ENCODE measurements at places on chromosomes 12 and 14.

- peak; percentile 71 for DNase-seq
These were observed 620 bp upstream of the NID2 start for GRCh38 chr14:52069307-52070050.

- no peak for DNase-seq
These were observed 76.8 kb downstream of the HMGA2 start for GRCh38 chr12:65900912-65901672.

DNA sequence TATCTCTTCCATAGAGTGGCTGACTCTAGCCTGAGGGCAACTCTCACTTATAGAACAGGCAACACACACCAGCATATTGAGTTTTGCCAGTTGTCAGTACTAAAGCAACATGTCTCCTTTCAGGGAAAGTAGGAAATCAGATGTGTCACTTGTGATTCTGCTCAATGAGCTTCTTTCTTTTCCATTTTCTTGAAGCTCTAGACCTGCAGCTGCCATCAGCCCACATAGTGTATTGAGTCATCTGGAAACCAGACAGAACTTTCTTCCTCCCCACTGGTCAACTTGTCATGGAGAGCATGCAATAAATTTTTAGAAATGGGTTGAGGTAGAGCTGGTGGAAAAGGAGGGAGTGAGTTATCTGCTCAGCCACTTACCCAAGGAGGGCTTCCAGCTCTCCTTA lies 209.0 kb upstream of the PLEKHG7 start:
- DNase-seq = no peak

- no peak for DNase-seq
These were observed 325.5 kb downstream of the RAD51B start for GRCh38 chr14:68145036-68145435.

GRCh38 chr12:48001505-48002413 lies 2.5 kb downstream of the COL2A1 start:
- peak; percentile 79 for DNase-seq

DNA sequence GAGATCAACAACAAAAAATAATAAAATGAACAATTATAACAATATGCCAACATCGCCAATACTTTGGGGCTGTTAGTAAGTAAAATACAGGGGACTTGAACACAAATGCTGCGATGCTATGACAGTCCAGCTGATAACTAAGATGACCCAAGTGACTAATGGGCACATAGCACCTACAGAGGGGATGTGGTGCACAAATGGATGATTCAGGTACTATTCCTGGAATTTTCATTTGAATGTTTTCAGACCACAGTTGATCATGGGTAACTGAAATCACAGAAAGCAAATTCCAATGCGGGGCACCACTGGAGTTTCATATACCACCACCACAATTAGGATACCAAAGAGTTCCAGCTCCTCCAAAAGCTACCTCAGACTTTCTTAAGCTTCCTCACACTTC lies 82.9 kb downstream of the RCOR1 start:
- DNase-seq = no peak

DNA sequence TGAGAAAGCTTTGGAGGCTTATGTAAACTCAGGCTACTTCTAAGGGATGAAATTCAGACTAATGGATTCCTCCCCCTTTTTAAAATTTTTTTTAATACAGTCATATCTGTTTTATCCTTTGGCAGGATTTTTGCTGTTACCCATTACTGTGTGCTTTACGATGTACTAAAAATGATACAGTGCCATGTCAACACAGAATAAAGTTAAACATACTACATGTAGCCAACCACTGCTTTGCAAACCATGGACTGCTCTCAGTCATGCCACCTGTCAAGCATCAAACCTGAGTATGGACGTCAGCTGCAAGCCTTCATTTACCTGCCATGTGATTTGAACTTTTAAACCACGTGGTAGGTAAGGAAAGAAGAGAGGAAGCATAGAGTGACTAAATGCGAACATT lies 325.8 kb downstream of the FUT8 start:
- DNase-seq = no peak

DNA sequence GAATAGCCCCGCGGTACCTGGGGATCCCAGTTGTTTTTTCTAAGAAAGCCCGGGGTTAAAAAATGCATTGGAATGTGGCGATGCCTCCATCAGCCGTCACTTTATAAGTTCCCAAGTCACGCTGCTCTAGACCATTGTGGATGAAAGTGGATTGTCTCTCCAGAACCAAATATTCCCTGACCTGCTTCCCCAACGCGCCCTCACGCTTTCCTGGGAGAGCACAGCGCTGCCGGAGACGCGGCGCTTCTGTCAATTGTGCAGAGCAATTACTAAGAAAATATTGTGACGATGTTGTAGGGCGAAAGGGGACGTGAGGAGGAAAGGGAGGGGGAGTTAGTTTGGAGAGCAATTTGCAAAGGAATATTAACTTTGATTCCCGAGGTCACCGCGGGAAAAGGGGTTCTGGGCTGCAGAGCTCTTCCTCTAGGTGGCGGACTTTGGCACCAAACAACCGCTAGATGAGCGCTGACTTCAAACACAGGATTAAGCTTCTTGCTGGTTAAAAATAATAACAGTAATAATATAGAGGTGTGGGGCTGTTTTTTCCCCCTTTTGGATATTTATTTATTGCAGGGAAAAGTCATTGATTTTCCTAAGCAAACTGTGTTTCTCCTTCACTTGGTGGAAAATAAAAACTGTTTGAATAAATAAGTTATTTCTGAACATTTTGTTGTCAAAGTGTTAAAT lies 9.6 kb upstream of the FOXG1 start:
- DNase-seq = no peak

DNA sequence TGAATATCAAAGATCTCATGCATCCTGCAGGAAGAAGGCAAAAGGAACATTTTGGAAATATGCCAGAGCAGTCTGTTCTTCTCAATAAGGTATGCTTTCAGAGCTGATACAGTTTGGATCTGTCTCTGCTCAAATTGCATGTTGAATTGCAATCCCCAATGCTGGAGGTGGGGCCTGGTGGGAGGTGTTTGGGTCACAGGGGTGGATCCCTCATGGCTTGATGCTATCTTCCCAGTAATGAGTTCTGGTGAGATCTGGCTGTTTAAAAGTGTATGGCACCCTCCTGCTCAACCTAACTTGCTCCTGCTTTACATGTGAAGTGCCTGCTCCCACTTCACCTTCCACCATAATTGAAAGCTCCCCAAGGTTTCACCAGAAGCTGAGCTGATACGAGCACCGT lies 76.6 kb downstream of the RIN3 start:
- DNase-seq = no peak

DNA sequence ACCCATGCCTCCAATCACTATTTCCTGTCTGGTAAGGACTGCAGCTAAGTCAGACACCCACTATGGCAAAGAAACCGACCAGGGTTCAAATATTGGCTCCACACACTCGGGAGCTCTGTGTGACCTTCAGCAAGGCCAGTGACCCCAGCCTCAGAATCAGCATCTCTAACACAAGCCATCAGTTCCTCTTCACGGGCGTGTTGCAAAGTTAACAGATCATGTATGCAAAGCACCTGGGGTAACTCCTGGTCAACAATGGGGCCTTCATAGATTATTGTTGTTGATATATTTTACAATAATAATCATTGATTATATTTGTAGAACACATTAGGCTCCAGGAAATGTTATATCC lies 6.2 kb upstream of the FAM222A start:
- DNase-seq = no peak

DNA sequence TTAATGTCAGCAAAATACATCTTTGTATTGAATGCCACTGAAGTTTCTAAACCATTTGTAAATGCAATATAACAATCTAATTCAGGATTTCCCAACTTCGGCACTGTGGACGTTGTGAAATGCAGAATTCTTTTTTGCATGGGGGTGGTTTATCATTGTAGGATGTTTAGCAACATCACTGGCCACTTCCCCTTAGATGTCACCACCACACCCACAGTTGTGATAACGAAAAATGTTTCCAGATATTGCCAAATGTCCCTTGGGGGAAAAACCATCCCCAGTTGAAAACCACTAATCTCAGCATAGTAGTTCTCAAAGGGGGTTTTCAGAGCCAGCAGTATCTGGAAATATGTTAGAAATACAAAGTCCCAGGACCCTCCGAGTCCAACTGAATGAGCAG lies 203.3 kb downstream of the NAV3 start:
- no peak for DNase-seq

GRCh38 chr12:115049614-115050013 lies 365.6 kb upstream of the TBX3 start:
- no peak for DNase-seq

DNA sequence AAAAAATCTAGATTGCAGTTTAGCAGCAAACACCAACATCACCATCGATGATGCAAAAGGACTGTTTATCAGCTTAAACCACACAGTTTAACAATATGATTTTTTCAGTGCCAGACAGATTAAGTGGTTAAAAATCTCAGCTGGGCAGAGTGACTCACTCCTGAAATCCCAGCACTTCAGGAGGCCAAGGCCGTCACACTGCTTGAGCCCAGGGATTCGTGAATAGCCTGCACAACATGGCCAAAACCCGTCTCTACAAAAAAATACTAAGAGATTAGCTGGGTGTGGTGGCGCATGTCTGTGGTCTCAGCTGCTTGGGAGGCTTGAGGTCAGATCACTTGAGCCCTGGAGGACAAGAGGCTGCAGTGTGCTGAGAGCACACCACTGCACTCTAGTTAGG lies 8.9 kb downstream of the RSRC2 start:
- no peak for DNase-seq

DNA sequence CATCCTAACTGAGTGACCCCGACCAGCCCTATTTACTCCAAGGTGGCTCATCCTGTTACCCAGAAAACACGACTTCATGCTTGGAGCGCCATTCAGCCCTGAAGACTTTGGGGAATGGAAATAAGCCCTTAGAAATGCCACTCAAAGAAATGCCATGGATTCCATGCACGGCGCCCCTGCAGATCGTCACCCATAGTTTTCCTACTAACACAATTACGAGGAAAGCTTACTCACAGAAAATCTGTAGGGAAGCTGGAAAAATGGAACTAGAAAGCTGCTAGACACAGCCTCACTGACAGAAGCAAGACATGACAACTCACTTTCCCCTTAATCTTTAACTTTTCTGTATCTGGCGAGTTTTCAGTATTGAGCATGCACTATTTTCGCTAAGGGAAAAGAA lies 19.5 kb downstream of the NUAK1 start:
- no peak for DNase-seq

- DNase-seq = no peak
These were observed 158.0 kb upstream of the ALG10B start for GRCh38 chr12:38158428-38159091.

- no peak for DNase-seq
These were observed 76.9 kb downstream of the ATF7IP start for GRCh38 chr12:14442221-14442881.

DNA sequence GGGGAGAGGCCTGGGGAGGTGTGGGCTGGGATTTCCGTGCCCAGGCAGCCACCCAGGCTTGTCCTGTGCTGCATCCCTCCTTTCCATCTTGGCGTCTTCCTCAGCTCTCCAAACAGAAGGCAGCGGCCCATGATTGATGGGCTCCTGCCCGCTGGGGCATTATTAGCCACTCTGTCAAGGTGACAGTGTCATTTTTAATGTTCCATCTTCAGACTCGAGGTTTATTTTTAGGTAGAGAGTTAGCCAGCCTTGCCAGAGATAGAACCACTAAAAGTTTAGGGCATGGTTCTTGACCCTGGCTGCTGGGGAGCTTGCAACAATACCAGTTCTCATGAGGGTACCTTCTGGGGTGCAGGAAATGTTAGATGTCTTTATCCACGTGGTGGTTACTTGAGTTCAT lies 90.1 kb downstream of the AACS start:
- no peak for DNase-seq

- no peak for DNase-seq
These were observed 94.1 kb upstream of the GARIN6 start for GRCh38 chr12:99553461-99553860.

- no peak for DNase-seq
These were observed 62.7 kb upstream of the PELI2 start for GRCh38 chr14:56055511-56055910.

GRCh38 chr12:92194561-92194960 lies 48.9 kb upstream of the BTG1 start:
- DNase-seq = no peak

DNA sequence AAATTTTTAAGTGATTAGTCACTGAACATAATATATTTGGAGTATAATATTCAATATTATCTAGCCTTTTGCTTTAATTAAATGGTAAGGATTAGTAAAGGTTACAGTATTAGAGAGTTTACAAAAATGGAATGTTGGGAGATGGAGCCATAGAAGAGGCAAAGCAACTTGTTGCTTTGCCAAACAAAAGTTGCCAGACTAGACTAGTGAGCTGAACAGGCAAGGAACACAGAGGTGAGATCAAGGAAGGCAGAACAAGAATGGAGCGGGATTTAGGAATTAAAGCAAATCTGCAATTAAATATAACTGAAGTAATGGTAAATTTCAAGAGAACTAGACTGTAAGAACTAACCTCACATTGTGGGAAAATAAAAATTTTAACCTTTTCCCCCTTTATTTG lies 5.1 kb downstream of the ARF6 start:
- no peak for DNase-seq

DNA sequence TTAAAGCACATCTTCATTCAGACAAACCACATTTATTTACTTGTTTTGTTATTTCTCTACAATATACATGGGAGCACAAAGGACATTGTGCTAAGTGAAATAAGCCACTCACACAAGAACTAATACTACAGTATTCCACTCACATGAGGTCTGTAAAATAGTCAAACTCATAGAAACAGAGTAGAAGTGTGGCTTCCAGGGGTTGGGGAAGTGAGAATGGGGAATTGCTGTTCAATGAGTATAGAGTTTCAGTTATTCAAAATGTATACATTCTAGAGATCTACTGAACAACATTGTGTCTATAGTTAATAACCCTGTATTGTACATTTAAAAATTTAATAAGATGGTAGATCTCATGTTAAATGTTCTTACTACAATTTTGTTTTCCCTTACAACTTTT lies 88.8 kb downstream of the ATXN7L3B start:
- no peak for DNase-seq

DNA sequence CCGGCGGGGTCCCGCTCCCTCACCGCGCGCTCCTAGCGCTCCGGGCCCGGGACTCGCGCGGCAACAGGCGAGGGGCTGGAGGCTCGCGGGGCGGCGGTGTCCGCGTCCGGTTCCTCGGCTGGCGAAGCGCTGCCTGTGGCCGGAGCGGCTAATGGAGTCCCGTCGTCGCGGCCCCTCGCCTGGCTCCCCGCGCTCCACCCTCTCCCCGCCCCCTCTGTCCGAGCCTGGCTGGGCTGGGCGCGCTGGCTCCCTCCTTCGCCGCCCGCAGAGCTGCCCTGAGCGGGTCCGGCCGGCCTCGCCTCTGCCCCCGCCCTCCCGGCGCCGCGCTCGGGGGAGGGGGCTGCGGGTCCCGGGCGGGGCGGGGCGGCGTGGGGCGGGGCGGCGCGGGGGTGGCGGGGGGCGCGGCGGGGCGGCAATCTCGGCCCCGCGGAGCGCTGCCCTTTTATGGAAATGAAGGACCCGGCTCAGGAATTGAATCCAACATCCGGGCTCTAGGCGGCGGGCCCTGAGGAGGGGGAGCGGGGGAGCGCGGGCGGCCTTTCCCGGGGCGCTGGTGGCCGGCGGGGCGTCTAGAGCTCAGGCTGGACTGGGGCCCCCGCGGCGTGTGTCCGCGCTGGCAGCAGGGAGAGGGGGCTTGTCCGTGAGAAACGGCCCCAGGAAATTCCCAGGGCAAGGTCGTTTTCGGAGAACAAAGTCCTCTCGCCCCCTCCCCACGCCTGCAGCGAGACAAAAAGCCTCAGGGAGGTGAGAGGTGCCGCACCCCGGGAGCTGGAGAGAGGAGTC lies at the start of gene FERMT2:
TSS of gene FERMT2 (minus strand) at position 153 of the 783 bp plus-strand sequence. CDS start 482 bp downstream, outside the sequence.
- DNase-seq = peak; percentile 96

GRCh38 chr12:100967189-100967588 lies 172.6 kb downstream of the ANO4 start:
- no peak for DNase-seq

Measured in right hindlimb (tissue), 1 donor.